Fibroblast of skin of scalp (primary cell): ENCODE measurements at places on chromosomes 1 and 21.
A peak's percentile ranks its signal among the peaks of the same experiment; 100 is the strongest.

- DNase-seq: no peak
Measured at GRCh38 chr1:212914789-212915188, 35.6 kb upstream of the VASH2 start.

DNA sequence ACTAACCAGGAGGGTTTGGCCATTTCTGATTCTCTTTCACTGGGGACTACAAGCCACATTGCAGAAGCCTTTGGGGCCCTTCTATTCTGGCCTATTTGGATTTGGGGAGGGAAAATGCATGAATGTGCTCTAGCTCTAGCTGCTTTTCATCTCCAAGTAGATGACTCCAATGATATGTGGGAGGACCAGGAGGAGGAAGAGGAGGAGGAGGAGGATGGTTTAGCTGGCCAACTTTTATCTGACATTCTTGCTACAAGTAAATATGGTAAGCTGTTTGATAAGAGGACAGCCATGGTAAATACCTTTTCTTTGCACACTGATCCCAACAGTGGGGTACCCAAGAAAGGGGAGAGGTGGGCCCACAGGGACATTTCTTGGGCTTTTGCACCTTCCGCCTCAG lies 14.0 kb upstream of the SHISA4 start:
- no peak for DNase-seq

GRCh38 chr21:44951186-44951915 lies 11.5 kb downstream of the SLX9 start:
- no peak for DNase-seq

GRCh38 chr1:245873883-245874671 lies 633.0 kb downstream of the SMYD3 start:
- peak; percentile 34 for DNase-seq

DNA sequence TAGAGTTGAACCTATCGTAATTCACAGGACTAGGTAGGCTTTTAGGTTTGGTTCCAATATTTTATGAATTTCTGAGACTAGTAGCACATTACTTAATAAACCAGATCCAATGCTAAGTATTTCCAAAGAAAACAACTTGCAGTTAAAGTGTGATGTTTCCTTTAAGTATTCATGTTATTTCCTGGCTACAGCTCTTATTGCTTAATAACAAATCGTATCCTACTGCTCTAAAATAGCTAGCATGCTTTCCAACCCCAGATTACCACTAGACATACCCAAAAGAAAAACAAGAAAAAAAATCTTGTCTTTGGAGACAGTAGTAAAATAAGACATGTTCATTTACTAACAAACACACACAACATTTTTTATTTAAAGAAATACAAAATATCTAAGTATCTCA lies 898 bp downstream of the KRTAP27-1 start:
- peak; percentile 85 for DNase-seq

DNA sequence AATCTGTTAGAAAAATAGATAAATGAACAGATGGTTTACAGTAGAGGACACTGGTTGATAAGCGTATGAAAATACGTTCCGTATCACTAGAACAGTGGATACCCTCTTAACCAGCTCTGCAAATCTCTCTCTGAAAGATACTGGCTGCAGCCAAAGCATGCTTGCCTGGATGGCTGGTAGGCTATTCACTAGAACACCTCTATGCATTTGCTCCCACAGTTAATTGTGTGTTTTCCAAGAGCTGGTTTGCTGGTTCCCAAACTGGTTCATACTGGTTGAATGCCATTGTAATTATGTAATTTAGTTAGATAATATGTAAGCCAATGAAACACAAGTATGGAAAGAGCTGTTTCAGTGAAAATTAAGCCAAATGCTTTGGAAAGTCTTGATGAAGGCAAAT lies 126.6 kb downstream of the C1orf21 start:
- DNase-seq: no peak

DNA sequence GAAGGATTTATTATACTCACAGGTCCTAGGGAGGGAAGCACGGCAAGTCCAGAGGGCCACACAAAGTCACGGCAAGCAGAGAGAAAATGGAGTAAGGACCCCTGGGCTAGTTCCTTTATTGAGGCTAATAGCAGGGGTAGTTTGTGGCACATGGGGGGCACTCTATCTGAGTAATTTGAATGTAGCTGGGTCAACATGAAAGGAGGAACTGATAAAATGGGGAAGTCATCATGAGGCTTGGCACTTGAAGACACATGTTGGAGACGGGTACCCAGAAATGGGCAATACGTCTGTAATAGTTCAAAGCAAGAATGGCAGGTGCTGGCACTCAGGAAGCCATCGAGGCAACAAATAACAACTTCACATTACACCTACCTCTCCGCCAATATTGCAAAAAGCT lies 1136.4 kb downstream of the MRPL39 start:
- DNase-seq: no peak

DNA sequence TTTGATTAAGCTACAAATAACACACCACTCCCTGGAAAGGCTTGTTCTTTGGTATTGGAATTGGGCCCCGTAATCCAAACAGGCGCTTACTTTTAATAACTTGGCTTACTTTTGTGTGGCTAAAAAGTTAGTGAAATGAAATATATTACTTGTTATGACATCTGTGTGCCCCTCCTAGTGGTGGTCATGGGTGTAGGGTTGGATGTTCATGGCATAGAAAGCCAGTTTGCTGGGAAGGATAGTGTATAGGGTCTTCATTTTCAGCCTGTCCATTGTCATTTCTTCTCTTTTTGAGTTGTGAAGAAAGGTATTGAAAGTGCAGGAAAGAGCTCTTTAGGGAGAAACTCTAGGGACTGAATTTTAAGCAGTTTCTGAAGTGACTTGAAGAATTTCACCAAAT lies 5.9 kb downstream of the CDC14A start:
- peak; percentile 22 for DNase-seq
